ENCODE measurements at places on chromosomes 7 and 10. TPM values are rescaled to one million over a fixed set of nuclear protein-coding genes. Genes with fewer than 3 reads are reported as not detected.

DNA sequence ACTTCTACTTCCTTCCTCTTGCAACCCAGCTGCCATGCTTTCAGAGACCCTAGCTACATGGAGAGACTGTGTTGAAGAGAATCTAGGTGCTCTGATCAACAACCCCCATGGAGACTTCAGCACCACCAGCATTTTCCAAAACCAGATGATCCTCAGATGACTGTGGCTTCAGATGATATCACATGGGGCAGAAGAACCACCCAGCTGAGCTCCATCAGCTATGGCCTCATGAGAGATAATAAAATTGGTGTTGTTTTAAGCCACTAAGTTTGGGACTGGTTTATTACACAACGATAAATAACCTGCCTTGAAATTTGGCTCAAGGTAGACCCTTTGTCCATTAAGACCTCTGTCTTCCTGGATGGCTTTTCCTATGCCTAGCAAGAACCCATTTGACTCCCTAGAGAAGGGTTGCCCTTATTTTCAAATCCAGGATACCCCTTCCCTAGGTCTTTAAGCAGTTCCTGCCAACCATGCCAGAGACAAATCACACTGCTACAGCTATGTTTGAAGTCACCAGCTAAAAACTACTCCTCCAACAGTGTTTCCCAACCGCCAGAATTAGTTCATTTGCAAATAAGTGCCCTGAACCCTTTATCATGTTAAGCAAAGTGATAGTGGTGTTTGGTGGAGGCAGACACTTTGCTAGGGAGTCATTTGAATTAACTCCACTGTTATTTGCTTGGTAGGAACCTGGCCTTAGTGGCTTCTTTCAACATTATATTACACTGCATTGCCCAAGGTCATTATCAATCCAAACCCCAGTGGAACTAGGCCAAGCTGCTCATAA, 136.9 kb upstream of the PALS2 start:
- no peak for DNase-seq

GRCh38 chr7:90465816-90466215, 3.6 kb upstream of the PTTG1IP2 start:
- no peak for DNase-seq

The PHKG1 gene
- total RNA-seq = 1.2 TPM

DNA sequence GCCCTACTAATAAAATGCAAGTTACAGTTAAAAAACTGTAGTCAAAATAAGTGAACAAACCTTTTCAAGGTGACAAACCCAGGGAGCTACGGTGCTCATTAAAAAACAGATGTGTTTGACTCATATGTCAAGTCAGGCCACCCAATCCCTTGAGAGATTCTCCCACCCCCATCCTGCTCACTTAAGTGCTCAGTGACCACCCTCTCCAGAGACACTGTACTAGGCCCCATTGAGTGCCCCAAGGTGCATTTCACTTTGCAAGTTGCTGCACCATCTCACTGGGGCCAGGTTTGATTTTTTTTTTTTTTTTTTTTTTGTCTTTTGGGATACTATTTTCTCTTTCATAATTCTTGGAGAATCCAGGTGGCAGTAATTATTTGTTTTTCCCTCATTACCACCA, 1.9 kb downstream of the ERV3-1 start:
- no peak for DNase-seq
